ENCODE measurements at places on chromosomes 6 and 20.
A peak's percentile ranks its signal among the peaks of the same experiment; 100 is the strongest.

DNA sequence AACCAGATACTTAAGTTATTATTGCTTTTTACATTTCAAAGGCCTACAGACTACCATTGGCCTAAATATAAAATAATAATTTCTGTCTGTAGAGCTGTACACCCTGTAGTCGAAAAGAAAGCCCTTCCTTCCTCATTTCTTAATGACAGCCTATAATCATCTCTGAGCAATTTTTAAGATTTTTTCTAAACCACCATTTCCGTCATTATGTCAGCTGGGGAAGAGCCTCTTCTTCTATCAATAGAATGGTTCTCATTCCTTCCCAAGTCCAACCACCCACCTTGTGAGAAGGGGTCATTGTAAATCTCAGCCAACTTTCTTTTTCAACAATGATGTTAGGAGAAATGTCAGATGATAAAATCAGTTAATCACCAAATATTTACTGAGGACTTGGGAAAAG, 91.8 kb downstream of the PLEKHG1 start:
- no peaks in the 10 kb centered on the region for H3K36me3 ChIP-seq
- H3K27me3 ChIP-seq = no peaks in the 10 kb centered on the region
- no peak overlapping the region for H3K4me3 ChIP-seq
- H3K4me1 ChIP-seq = peaks cover 7% of the 10 kb centered on the region
- DNase-seq = no peak

DNA sequence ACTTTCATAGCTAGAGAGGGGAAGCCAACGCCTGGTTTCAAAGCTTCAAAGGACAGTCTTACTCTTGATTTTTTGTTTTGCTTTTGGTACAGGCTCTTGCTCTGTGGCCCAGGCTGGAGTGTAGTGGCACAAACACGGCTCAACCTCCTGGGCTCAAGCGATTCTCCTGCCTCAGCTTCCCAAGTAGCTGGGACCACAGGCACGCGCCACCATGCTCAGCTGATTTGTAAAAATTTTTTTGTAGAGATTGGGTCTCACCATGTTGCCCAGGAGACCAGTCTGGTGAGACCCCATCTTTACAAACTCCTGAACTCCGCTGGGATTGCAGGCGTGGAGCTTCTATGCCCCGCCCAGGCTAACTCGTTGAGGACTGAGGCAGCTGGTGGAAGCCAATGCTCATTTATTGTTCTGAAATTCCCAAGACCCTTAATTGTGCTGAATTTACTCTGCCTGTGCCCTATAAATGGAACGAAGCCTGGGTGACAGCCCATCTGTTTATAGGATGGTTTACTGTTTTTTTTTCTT, 18.0 kb downstream of the SRSF3 start:
- no peaks in the 10 kb centered on the region for H3K4me1 ChIP-seq
- DNase-seq = no peak
- no peak overlapping the region for H3K27ac ChIP-seq
- no peak overlapping the region for H3K4me3 ChIP-seq
- peaks cover 79% of the 10 kb centered on the region for H3K36me3 ChIP-seq
- H3K27me3 ChIP-seq = no peaks in the 10 kb centered on the region

DNA sequence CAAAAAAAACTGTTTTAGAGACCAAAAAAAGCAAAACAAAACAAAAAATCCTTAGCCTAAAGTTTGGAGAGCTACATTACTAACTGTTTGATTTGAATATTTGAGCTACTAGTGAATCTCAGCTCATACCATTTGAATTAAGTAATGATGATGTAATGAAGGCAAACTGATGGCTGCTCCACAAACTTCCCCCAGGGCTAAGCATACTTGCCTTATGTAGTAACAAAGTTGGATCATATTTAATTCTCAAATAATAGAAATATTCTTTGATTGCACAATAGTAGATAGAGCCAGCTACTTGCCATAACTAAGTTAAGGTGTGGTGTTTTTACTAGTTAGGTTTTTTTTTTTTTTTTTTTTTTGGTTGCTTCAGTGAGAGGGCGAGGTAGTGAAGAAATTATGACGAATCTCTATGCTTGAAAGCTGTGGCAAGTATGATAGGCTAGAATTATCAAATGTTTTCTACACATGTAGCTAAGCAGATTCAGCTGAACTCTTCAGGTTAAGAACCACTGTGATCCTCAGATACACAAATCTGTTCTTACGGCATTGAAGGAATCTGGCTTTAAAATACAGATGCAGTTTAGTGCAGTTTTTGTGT, 2.9 kb downstream of the RAB32 start:
- no peaks in the 10 kb centered on the region for H3K27me3 ChIP-seq
- H3K36me3 ChIP-seq = no peaks in the 10 kb centered on the region
- no peak for DNase-seq
- no peak overlapping the region for H3K4me3 ChIP-seq
- no peak overlapping the region for H3K27ac ChIP-seq

- no peak within 1 kb of the TSS for H3K4me3 ChIP-seq
- no peaks in the 10 kb centered on the region for H3K36me3 ChIP-seq
- H3K27me3 ChIP-seq = no peaks in the 10 kb centered on the region
- H3K4me1 ChIP-seq = no peaks in the 10 kb centered on the region
- H3K27ac ChIP-seq = no peak within 1 kb of the TSS
- DNase-seq = no peak
Measured at GRCh38 chr6:118548136-118548535, at the start of gene PLN. PLN (plus strand) TSS chr6:118548296; CDS start chr6:118558922, 10,626 bp downstream.

DNA sequence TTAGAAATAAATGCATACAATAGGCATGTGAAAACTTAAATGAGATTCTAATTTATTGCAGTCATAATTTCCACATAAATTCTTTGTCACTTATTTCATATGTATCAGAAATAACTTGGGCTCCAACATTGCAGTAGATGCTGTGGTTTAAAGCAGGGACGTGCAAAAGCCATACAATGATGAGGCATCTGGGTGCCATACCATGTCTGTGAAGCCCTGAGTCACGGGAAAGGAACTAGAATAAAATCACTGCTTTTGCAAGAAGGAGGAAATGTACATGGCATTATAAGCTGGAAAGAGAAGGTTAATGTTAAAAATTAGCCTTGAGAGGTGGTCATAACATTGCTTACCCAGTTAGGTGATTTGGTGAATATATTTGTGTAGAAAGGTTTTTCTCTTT, 180.4 kb downstream of the SASH1 start:
- H3K27me3 ChIP-seq = no peaks in the 10 kb centered on the region
- peaks cover 47% of the 10 kb centered on the region for H3K36me3 ChIP-seq
- H3K27ac ChIP-seq = no peak overlapping the region
- DNase-seq = no peak
- no peaks in the 10 kb centered on the region for H3K4me1 ChIP-seq

GRCh38 chr6:166769648-166770047, 142.6 kb upstream of the RPS6KA2 start:
- DNase-seq = no peak
- peaks cover 4% of the 10 kb centered on the region for H3K4me1 ChIP-seq
- no peak overlapping the region for H3K4me3 ChIP-seq

- DNase-seq = no peak
- peaks cover 4% of the 10 kb centered on the region for H3K4me1 ChIP-seq
- H3K27me3 ChIP-seq = no peaks in the 10 kb centered on the region
- no peak overlapping the region for H3K27ac ChIP-seq
- no peaks in the 10 kb centered on the region for H3K36me3 ChIP-seq
Measured at GRCh38 chr6:142833054-142833453, 111.9 kb downstream of the HIVEP2 start.

GRCh38 chr6:85866758-85867401, 224.2 kb upstream of the SYNCRIP start:
- H3K4me3 ChIP-seq = no peak overlapping the region
- peaks cover 11% of the 10 kb centered on the region for H3K4me1 ChIP-seq
- H3K27me3 ChIP-seq = no peaks in the 10 kb centered on the region

DNA sequence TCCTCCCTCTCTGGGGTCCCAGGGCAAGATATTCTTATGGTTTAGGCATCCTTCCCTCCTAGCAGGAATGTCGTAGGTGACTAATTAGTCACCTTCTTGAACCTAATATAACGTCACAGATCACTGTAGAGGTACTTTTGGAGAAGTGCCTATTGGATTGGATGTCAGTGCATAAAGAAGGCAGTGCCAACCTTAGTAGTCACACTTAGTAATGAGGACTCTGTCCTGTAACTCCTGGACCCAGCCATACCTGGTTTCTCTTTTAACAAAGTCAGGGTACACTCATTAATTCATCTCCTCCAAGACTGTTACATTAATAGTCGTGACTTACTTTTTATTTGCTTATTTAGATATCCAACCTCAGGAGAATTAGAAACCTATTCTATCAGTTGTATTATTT, 20.0 kb downstream of the VTA1 start:
- H3K36me3 ChIP-seq = peaks cover 2% of the 10 kb centered on the region
- H3K27me3 ChIP-seq = no peaks in the 10 kb centered on the region
- no peak for DNase-seq
- H3K4me1 ChIP-seq = peaks cover 2% of the 10 kb centered on the region
- no peak overlapping the region for H3K4me3 ChIP-seq

DNA sequence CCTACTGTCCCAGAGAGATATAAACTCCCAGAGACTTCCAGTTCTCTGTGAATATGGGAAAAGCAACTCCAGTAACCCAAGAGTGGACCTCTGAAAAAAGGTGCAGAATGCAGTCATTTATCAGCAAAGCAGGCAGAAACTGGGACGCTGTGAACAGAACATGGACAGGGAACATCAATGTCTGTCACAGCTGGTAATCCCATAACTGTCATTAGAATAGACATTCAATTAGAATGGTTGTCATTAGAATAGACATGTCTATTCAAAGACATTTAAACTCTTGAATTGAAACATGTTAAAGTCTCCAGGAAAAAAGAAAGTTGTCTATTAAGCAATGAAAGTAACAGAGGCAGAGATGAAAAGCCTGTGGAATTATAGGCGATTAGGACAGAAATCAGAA, 302.1 kb downstream of the BTBD3 start:
- no peak overlapping the region for H3K4me3 ChIP-seq
- H3K36me3 ChIP-seq = no peaks in the 10 kb centered on the region
- no peaks in the 10 kb centered on the region for H3K4me1 ChIP-seq
- H3K27ac ChIP-seq = no peak overlapping the region
- DNase-seq = no peak

DNA sequence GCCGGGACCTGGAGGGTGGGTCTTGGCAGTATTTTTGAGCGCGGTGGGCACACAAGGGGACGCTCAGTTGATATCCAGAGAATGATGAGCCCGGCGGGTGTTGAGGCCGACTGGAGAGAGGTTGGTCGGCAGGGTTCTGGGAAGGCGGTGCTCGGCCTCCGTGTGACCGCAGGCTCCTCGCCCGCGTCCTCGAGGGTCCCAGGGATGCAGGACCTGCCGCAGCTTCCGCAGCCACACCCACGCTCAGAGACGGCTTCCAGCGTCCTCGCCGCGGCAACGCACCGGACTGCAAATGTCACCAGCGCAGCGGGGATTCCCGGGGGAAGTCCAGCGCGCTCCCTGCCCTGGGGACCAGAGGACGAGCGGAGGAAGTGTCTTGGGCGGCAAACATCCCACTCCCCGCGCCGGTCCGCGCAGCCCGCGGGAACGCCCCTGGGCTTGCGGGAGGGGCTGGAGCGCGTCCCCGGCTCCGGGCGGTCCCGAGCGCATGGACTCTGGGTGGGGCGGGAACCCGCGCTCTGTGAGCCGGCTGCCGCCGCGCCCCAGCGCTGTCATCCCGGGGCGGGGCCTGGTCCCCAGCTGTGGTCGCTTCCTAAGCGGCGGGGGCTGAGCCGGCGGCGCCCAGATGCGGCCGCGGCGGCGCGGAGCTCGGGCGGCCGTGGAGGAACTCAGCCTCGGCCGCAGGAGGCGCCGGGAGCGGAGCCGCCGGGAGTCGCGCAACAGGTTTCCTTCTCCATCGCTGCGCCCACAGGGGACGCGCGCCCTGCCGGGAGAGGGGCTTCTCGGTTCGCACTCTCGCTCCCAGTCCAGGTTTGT, at the start of gene STX11:
Gene STX11 (plus strand): TSS at position 624 of the 816 bp plus-strand sequence. CDS start 36,111 bp downstream, outside the sequence.
- DNase-seq = peak; percentile 63
- no peaks in the 10 kb centered on the region for H3K36me3 ChIP-seq
- H3K4me3 ChIP-seq = peak within 1 kb of the TSS; percentile 60
- H3K27ac ChIP-seq = no peak within 1 kb of the TSS
- H3K4me1 ChIP-seq = peaks cover 2% of the 10 kb centered on the region

GRCh38 chr6:145086197-145086596, 649.1 kb downstream of the EPM2A start:
- H3K27ac ChIP-seq = no peak overlapping the region
- no peaks in the 10 kb centered on the region for H3K36me3 ChIP-seq
- no peaks in the 10 kb centered on the region for H3K27me3 ChIP-seq
- DNase-seq = no peak
- no peak overlapping the region for H3K4me3 ChIP-seq

DNA sequence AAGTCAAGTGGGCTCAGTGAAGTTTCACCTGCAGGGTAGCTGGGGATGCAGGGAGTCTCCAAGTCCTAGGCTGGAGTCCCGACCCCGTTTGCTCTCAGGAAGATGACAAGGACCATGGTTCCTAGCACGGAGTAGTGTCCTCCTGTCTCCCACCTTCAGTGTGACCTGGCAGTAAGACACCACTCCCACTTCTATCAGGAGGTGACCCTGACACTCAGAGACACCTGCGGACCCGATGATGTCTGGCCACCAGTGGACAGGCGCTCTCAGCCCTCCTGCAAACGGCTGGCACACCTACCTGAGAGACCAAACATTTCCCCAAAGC, 1.1 kb downstream of the SOD2 start:
- DNase-seq = no peak
- H3K27ac ChIP-seq = no peak overlapping the region
- H3K4me1 ChIP-seq = peaks cover 11% of the 10 kb centered on the region
- H3K4me3 ChIP-seq = peak overlapping the region; percentile 66

GRCh38 chr6:90144396-90144795, 152.2 kb downstream of the BACH2 start:
- H3K4me3 ChIP-seq = no peak overlapping the region
- no peaks in the 10 kb centered on the region for H3K27me3 ChIP-seq
- no peak for DNase-seq
- H3K36me3 ChIP-seq = no peaks in the 10 kb centered on the region
- no peak overlapping the region for H3K27ac ChIP-seq
- H3K4me1 ChIP-seq = peaks cover 1% of the 10 kb centered on the region

DNA sequence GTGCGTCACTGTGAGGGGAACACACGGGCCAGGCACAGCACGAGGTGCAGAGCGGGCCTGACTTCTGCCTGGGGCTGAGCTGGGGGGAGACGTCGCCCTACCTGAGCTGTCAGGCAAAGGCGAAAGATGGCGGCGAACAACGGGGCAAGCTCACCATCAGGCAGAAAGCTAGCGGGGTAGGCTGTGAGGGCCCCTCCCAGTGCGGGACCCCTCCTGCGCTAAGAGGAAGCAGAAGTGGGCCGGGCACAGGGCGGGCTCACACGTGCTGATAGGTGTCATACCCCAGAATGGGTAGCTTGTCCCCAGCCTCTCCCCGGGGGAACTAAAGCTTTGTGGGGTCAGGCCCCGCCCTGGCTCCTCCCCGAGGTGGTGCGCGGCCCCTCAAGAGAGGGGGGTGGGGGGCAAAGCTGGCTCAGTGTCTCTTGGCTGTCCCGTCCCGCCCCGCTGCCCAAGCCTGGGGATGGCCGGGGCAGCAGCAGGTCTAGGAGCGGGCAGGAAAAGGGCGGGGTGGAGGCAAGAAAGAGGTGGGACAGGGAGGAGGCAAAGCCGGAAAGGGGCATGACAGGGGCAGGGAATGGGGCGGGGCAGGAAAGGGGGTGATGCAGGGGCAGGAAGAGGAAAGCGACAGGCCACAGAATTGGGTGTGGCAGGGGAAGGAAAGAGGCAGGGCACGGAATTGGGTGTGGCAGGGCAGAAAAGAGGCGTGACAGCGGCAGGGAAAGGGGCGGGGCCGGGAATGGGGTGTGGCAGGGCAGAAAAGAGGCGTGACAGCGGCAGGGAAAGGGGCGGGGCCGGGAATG, 14.7 kb downstream of the UCKL1 start:
- no peak for DNase-seq
- no peaks in the 10 kb centered on the region for H3K27me3 ChIP-seq
- no peak overlapping the region for H3K27ac ChIP-seq
- H3K36me3 ChIP-seq = peaks cover 87% of the 10 kb centered on the region
- peak overlapping the region; percentile 63 for H3K4me3 ChIP-seq
- H3K4me1 ChIP-seq = no peaks in the 10 kb centered on the region
